CD4-positive, alpha-beta T cell treated with Interleukin-10 for 1 hour (primary cell): ENCODE measurements at places on chromosomes 7 and 10.

DNA sequence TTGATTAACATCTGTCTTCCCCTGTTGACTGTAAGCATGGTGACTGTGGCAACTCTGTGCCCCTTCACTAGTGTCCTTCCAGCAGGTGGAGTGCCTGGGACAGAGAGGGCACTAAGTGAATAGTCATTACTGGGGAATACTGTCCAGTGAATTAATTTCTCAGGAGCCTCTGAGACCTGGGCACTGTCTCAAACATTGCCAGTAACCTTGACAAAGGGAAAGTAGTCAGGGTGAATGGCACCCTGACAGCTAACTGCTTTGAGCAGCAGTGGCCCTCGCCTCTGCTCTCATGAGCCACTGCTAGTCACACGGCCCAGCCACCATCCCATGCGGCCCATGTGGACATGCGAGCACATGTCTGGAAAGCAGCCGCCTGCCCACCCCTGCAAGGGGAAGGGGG is 13.1 kb upstream of the GRB10 start:
- DNase-seq = no peak

DNA sequence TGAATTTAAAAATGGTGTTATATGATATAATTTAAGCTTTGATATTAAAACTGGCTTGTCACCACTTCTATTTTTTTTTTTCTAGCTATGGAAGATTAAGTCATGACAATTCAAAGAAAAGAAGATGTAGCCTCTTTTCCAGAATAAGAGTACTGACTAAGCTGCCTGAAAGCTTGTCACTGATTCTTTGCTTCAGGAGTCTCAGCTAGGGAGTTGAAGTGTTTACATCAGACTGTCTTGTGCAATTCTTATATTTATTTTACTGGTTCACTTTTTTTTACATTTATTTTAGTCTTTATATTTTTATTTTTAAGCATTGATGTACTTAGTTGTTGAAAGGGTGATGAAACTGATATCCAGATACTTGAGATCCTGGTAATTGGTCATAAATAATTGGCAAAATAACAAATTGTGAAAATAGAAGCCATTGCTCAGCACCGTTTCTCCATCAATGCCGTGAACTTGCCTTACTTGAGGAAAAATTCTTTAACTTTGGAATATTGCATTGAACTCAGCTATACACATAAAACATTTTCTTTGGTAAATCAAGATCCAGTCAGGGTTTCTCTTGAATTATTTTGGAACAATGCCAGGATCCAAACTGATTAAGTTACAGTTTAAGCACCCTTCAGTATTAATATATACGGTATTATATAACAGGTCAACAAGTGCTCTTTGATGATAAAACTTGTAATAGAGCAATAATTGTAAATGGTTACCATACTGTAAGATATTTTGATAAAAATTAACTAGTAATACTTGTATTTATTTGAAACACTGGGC is 156.4 kb downstream of the PHTF2 start:
- DNase-seq = no peak

DNA sequence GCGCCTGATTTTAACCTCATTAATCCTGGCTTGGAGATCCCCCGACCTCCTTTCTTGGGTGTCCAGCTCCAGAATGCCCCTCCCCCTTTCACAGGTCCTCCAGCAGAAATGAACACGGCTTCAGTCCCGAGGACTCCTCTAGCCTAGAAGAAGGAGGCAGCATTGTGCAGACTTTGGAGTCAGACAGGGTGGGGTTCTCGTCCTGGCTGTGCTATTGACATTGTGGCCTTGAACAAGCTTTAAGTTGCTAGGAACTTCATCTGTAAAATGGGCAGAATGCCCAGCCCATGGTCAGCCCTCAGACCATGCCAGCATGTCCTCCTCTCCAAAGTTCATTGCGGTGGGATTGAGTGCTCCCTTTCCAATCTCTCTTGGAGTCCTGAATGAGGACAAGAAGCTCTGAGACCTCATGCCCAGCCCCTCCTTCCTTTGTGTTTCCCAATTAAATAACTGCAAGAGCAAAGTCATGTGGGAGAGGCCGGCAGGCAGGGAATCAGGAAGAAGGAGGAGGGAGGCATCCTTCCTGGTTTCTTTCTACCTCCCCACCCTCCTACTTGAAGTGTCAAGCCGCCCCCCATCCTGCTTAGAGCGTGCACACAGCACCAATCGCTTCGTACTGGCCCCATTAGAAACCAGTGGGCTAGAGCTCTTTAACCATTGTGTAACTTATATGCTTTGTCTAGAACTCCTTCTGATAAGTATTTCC is 86.4 kb downstream of the RBM20 start:
- DNase-seq = no peak

- peak; percentile 85 for DNase-seq
Observed at GRCh38 chr10:133258818-133259601, 17.7 kb downstream of the ADAM8 start.

- DNase-seq = no peak
Observed at GRCh38 chr7:8212638-8213037, 49.3 kb downstream of the ICA1 start.

GRCh38 chr7:152899548-152900109 is 140.1 kb downstream of the ACTR3B start:
- DNase-seq = no peak

DNA sequence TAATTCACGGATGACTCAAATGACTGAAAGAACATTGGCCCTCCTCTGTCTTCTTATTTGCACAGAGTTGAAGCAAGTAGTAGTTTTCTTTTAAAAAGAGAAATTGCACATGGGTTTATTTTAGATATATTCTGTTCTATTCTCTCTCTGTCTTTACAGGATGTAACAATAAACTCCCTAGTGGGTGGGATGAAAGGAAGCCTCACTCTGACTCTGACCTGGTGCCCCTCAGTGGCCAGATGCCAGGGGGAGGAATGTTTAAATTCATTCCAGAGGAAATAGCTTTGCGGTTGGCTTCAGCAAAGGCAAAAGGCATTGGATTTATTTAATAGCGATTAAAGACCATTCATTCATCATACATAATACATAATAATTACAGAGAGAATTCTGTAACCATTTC is 156.4 kb upstream of the MTPN start:
- DNase-seq = no peak

DNA sequence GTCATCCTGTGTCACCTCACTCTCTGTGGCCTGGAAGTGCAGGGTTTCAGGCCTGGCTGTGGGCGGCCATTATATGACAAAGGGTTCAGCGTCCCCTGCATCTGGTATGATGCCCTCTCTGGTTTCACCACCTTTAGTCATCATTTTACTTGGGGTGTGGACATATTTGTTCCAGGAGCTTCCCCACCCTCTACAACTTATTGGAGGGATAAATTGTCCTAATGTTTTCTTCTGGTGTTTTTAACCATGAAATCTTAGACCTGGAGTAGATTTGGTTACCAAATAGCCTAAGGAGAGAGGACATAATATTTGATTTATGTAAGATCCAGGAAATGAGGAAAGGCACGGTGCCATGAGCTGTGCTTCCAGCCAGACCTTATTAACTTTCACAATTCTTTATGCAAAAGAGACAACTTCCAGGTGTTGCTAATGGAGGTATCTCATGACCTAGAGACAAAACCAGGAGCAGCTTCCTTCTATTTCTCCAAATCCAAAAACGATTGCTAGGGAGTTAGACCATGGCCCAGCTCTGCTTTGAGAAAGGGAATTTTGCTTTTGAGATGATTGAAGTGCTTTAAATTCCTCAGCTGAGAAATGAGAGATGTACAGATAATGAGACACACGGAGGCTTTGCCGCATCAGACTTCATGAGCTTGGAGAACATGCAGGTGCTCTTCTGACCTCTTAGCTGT is 20.9 kb downstream of the WBP1L start:
- DNase-seq = no peak
